ENCODE measurements at places on chromosomes 1 and 21. TPM values are rescaled to one million over a fixed set of nuclear protein-coding genes. Genes with fewer than 3 reads are reported as not detected.

GRCh38 chr1:117015724-117016123 is 14.2 kb downstream of the CD101 start:
- no peak for DNase-seq

- no peak for DNase-seq
Measured at GRCh38 chr21:37538971-37539590, 172.5 kb downstream of the DYRK1A start.

DNA sequence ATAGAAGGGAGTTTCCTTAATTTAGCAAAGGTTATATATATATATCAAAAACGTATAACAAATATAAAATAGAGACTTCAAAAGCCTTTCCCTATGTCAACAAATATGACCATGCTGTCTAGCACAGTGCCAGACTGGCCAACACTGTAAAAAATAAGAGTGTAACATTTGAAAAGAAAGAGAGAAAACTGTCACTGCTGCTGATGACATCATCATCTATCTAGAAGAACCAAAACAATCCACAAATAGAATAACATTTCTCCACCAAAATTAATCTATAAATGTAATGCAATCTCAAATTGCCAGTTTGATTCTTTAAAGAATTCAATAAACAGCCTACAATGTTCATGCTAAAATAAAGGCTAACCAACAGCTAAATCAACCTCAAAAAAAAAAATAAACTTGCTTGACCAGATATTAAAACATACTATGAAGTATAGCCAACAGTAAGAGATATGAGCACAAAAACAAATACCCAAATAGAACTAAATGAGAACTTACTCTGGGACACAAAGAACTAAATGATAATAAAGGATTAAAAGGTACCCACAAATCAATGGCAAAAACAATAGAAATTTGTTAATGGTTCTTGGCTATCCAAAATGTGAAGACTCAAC is 50.2 kb downstream of the ENAH start:
- no peak for DNase-seq

DNA sequence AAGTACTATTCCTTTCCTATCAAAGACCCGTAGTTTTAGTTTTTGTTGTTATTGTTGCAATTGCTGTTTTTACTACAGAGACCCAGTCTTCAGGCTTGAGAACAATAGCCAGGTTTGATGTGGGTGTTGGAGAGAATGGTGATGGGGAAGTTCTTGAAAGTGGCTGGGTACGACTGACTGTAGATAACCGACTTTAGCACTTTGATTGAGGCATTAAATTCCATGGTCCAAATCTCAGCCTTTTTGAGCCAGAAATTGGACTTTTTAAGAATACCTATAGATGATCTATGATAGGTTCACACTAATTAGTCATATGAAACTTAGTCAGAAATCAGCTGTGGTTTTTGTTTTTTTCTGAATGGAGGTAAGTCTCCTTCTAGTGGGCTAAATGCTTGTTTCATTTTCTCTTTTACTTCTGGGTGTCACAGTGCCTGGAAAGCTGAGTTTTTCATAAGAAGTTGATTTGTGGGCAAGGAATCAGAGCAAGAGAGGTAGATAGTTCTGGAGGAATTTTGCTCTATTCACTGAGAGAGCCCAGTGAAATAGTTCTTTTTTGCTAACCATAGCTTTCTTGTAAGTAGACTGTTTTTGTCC is 2.8 kb downstream of the PPIH start:
- DNase-seq, result no peak

DNA sequence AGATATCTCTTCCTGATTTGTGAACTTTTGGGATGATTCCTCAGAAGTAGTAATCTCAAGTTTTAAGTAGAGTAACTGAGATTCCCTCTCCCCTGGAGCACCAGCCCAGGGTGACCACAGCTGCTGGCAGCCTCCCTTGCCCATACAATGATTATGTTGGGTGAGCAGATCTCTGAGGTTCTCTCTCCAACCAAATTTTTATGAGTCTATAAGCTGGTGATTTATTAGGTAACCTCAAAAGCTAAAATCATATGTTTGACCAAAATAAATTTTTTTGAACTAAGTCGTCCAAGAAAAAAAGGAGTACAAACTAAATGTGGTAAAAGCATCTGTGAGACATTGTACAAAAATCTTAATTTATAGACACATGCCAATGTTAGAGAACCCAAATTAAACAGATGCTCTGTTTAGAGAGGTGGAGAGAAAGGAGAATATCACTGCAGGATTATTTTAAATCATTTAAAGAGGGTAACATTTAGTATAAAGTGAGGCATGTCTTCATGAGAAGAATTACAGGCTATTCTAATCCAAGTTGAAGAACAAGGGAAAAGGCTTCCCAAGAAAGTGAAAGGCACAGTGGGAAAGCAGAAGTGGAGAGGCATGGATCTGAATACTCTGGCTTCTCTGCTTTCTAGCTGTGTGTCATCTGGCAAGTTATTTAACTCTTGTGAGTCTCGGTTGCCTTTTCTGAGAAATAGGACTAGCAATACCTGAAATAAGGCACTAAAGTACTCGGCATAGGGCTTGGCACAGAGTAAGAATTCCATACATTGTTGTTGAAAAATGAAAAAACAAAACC is 2.5 kb downstream of the AKNAD1 start:
- no peak for DNase-seq

The ACKR1 gene
- 66.9 TPM for total RNA-seq

The TMOD4 gene
- total RNA-seq, result not detected

Measured in left cardiac atrium (tissue), 4 donors.